Dermis blood vessel endothelial cell (primary cell): ENCODE measurements at places on chromosomes 2 and 18. TPM values are rescaled to one million over a fixed set of nuclear protein-coding genes. Genes with fewer than 3 reads are reported as not detected.

DNA sequence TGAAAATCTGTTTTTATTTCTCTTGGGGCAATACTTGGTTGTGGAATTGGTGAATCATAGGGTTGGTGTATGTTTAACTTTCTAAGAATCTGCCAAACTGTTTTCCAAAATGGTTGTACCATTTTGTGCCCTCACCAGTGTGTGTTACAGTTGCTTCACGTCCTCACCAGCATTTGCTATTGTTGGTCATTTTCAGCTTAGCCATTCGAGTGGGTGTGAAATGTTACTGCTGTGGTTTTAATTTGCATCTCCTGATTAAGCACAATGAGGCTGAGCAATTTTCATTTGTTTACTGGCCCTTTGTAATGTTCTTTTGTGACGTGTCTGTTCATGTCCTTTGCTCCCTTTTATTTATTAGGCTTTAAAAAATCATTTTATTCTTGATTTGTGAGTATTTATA lies 49.7 kb downstream of the FOSL2 start:
- no peak for DNase-seq

MAP3K19 gene
- total RNA-seq = not detected in 2 replicates

DNA sequence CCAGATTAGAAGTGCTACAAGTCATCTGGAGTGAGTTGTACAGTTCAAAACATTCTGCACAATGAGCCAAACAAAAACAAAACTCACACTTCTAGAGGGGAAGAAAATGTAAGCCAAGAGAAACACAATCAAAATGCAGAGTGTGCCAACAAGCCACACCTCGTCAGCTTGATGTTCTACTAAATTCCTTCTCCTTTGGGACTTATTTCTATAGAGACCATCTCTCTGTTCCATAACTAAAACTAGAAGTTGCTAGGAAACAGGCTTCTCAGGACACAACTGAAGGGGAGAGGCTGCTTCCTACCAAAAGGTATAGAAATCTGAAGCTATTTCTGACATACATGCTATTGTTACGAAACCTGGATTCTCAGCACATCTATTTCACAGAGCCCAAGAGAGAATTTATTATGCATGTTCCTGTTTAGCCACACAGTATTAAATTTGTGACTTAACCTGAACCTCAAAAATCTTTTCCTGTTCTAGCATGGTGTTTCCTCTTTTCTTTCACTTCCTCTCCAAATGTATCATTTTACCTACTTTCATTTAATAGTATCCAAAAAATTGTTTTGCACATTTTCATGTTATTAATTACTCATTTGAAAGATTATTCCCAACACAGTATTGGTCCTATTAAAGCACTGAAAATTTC lies 211.4 kb upstream of the CCDC150 start:
- DNase-seq = peak; percentile 65

DNA sequence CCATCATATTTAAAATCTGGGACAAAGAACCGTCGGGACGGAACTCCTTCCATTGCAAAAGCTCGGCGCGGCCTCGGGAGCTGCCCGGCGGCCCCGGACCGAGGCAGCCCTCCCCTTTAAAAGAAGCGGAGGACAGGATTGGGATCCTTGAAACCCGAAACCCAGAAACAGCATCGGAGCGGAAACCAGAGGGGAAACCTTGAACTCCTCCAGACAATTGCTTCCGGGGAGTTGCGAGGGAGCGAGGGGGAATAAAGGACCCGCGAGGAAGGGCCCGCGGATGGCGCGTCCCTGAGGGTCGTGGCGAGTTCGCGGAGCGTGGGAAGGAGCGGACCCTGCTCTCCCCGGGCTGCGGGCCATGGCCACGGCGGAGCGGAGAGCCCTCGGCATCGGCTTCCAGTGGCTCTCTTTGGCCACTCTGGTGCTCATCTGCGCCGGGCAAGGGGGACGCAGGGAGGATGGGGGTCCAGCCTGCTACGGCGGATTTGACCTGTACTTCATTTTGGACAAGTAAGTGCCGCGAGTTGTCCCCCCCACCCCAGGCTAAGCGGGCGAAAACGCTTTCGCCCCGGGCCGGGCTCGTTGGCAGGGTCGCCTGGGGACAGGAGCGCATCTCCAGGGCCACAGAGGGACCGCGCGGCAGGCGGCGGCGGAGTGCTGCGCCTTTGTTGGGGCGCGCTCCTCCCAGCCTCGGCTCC lies at the start of gene ANTXR1:
Gene ANTXR1 (plus strand): TSS at position 38 of the 698 bp plus-strand sequence. CDS start 321 bp downstream, at position 359.
- DNase-seq = peak; percentile 23

DNA sequence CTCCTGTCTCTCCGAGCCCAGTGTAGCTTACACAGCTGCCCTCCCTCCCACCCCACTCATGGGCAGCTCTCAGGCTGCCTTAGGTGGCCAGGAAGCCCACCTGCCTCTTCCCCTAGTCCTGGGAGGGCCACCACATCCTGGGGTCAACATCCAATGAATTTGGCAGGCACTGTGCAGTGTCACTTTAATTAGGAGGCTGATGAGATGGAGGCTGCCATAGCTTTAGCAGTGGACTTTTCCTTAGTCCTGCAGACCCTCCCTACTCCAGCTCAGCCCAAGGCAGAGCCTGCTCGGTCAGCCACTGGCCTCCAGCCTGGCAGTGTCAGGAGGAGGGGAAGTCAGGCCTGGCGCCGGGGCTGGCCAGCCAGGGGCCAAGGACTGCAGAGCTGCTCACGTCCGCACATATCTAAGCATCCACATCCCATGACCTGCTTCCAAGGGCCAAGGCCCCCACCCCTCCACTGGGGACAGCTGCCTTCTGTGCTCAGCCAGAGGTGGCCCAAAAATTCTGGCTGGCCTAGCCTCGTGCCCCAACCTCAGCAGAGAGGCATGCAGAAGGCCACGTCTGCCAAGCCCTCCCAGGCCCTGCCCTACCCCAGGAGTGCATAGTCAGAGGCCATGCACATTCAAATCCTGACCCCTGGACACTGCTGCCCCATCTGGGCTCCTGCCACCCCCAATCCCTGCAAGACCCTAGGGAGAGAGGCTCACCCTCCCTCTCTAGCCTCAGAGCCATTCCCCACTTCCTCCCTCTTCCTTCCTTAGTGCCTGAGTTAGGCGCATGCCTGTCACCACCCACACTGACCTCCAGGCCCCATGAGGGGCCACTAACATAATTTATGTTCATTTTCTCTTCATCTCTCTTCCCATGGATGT lies 33.1 kb downstream of the ADRA2B start:
- DNase-seq = no peak

DNA sequence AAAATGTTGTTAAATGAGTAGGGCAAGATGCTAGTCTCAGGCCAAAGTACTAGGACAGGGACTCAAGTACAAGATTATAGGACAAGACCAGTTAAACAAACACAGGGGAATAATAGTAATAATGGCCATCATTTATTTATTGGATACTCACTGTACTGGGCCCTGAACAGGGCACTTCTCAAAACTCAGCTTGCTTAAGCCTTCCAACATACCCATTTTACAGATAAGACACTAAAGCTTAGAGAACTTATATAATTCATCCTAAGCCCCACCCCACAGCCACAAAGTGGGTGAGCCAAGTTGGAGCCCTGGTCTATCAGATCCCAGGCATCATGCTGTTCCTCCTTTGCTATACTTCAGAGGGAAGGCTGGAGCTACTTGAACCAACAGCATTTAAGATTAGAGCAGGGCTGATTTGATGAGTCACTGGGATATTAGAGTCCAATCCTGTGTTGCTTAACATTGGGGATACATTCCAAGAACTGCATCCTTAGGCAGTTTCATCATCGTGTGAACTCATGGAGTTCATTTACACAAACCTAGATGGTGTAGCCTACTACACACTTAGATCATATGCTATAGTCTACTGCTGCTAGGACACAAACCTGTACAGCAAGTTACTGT lies 153.6 kb downstream of the MTCL1 start:
- peak; percentile 4 for DNase-seq

LHCGR gene
- total RNA-seq = not detected in 2 replicates

- no peak for DNase-seq
Measured at GRCh38 chr18:41761333-41762018, 193.6 kb upstream of the PIK3C3 start.

DNA sequence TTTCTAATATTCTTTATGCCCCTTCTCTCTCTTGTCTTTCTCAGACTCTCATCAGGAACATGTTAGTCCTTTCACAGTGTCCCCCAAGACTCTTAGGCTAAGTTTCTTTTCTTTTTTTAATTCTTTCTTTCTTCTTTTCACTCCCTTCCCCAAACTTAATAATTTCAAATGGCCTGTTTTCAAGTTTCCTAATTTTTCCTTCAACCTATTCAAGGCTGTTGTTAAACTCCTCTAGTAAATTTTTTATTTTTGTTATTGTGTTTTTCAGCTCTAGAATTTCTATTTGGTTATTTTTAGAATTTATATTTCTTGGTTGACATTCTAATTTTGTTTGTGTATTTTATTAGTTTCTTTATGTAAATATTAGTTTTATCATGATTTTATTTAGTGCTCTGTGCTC lies 236.6 kb upstream of the GYPC start:
- DNase-seq = no peak

DNA sequence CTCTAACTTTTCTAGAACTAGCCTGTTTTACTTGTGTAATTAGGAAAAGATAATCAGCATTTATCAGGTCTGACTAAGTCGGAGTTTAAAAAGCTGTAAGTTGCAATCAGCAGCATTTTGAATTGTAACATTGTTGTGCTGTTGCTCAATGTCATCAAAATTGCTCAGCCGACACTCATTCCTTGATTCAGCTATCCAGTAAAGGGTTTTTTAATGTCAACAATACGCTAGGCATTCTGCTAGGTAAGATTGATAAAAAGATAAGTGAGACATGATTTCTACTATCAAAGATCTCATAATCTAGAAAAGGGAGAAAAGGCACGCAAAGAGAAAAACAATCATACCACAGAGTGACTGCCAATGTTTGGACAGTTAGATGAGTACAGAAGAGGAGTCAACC lies 327.1 kb upstream of the CDH2 start:
- no peak for DNase-seq

DNA sequence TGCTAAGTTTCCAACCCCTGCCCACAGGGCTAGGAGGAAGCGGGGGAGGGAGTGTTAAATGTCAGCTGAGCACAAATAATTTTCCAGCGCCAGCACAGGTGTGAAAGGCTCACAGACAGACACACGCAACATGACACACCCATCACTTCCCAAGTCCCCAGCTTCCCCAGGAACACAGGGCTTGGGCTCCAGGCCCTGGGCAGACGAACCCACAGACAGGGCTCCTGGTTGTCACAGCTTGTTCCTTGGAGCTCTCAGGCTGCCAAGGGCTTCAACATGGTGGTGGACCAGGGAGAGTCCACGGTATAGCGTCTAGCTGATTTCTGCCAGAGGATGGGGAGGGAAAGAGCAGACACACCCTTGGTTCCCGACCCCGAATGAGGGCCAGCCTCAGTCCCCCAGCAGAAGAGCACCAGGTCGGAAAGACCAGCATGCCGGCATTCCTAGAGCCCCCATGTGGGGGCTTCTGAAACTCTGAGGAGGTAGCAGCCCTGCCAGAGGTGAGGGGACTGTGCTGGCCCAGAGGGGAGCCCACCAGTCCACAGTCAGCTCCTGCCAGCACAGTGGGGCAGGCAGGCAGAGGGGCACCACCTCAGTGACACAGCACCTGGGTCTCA lies 1.9 kb downstream of the DUSP2 start:
- DNase-seq = no peak

GRCh38 chr2:74429487-74430451 lies 8.2 kb downstream of the WDR54 start:
- DNase-seq = no peak

DNA sequence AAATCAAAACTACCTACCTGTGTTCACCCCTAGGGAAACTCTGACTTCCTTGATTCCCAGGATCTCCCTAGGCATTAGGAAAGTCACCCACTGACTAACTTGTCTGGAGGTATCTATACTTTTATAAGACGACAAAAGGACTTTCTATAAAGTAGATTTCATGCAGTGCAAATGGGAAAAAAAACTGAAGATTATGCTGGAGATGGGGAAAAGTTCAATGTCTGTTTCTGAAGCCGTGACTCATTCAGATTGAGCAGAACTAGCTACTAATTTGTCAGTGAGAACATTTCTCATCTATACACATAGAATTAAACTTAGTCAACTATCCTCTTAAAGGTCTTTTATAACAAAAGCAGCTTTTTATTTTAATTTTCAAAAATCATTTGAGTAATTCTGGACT lies 6.0 kb downstream of the SEPTIN10 start:
- peak; percentile 24 for DNase-seq

DNA sequence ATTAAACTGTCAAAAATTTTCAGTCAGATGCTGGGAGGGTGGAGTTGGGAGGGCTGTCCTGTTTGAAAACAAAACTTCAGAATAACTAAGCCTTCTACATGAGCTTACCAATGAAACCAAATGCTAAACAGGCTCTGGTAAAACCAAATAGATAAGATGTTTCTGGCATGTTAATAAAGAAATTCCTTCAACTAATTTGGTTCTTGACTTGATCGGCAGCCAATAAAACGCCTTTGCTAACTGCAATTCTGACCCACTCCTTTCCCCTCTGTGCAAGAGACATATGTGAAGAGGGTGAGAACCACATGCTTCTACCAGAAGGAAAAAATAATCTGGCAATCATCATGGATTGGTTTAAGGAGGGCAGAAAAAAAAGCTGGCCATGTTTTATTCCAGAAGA lies 20.9 kb downstream of the MAP4K3 start:
- no peak for DNase-seq

DNA sequence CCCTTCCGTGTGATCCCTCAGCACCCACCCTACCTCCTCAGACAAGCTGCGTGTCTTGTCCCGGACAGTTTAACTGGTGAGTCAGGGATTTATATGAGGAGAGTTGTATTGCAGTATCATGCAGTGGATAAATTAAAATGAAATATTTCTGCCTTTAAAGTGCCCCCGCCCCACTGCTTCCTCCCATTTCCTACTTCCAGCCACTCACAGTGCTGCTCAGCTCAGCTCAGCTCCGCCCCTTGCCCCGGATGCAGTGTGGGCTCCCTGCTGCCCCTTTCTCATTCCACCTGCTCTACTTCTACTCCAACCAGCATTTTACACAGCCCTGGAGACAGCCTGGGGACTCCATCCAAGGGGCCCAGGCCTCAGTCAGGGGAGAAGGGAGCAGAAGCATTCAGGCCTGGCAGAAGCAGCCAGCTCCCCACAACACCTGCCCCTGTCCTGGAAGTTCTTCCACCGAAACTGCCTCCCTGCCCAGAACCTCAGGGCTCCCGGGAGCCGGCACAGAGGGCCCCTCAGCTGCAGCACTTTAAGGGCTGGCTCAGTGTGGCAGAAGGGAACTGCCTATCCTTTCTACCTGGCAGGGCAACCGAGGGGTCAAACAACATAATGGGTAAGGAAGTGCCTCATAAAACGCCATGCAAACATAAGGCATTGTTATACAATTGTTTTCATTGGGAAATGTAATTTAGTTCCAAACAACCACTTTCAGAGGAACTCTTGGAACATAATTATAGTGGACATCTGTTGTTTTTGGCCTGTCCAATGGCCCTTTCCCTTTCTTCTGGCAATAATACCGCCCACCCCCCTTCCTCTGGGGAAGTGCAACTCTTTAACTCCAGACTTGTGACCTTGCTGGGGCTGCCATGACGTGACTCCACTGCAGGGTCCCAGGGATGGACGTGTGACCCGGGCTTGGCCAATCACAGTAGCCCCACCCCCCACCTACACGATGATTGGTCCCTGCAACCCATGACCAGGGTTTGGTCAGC lies 102.3 kb downstream of the LIPG start:
- DNase-seq = peak; percentile 96

- no peak for DNase-seq
Measured at GRCh38 chr18:79515331-79515730, 119.6 kb downstream of the NFATC1 start.
